Activated CD8-positive, alpha-beta memory T cell treated with anti-CD3 and anti-CD28 coated beads, Interleukin-2, amount 50 U/mL, for 48 hours (primary cell): ENCODE measurements at places on chromosomes 1 and 21.
A peak's percentile ranks its signal among the peaks of the same experiment; 100 is the strongest.

- DNase-seq: no peak
Measured at GRCh38 chr1:31243501-31244286, 4.0 kb upstream of the NKAIN1 start.

DNA sequence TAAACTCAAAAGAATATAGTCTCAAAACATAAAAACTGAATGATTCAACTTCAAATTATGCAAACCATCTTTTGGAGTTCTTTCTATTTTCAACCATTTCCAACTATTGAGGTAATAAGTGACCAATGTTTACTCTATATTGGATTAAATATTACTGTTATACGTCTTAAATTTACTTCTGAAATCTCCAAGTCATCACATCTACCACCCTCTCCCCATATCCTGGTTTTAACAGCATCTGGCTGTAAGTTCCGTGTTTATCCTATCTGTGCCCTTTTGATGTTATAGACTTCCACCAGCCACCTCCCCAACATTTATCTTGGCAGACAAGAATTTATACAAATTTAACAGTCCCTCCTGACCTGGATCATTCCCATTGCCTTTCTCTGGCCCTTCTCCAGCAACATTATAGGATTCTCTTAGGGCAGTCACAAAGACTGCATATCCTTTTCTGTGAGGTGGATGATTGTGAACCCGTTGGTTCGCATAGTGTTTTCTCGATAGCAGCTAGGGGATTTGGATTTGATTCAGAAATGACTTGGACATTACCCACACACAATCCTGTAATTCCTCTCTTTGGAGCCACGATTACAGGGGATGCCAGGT lies 313.4 kb upstream of the FMN2 start:
- DNase-seq: no peak

- DNase-seq: no peak
Measured at GRCh38 chr21:40618191-40618973, 228.6 kb downstream of the DSCAM start.

GRCh38 chr1:118913818-118914217 lies 74.3 kb downstream of the TBX15 start:
- DNase-seq: no peak

DNA sequence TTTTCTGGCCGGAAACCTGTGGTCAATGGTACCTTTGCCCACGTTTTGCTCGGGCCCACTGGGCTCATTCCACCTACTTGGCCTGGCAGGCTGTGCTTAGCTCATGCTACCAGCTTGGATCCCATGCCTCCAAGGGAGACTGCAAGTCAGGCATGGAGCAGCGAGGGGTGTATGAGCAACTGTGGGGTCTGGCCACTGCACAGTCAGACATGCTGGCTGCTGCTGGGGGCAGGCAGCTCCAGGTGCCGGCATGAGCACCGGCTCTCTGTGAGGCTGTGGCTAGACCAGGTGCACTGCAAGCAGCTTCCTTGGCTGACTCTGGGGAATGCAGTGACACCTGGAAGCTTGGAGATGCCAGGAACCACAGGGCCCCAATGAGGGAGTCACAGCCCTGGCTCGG lies 161.1 kb upstream of the DUSP10 start:
- DNase-seq: no peak

DNA sequence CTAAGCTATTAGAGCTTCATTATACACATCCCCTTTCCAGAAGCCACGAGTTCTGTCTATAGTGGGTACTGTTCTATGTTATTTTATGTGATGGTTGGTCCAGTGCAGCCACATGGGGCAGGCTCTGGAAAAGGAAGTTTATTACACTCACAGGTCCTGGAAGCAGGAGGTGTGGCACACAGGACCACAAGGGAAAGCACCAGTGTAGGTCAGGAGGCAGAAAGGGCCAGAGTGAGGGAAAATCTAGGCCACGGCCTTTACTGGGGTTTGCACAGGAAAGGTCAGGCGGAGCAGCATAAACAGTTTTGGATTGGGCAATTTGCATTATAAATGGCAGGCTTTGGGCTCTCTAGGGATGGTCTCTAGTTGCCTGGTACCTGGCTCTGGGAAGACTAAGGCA lies 21.8 kb upstream of the CNIH3 start:
- DNase-seq: no peak

DNA sequence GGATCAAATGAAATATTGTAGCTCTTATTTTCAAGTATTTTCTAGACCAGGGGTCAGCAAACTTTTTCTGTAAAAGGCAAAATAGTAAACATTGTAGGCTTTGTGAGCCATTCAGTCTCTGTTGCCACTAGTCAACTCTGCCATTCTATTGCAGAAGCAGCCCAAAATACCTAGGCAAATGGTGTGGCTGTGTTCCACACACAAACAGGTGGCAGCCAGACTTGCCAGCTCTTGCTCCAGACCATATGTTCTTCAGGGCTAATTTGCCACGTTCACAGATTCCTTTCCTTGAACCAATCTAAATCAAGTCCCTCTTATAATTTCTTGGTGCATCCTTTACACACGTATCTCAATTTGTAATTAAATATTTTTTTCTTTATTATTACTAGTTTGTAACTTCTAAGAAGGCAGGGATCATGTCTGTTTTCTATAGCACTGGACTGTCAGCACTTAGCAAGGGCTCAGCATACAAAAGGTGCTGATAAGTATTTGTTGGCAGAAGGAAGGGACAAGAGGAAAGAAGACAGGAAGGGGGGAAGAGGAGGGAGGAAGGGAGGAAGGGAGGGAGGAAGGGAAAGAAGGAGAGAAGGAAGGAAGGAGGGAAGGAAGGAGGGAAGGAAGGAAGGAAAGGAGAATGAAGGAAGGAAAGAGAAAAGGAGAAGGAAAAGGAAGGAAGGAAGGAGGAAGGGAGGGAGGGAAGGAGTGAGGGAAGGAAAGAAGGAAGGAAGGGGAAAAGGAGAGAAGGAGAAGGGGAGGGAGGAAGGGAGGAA lies 106.5 kb upstream of the EDEM3 start:
- DNase-seq: no peak

- DNase-seq: no peak
Measured at GRCh38 chr21:25361097-25361496, 246.2 kb downstream of the MRPL39 start.

- peak; percentile 82 for DNase-seq
Measured at GRCh38 chr1:226798427-226799411, 59.6 kb upstream of the ITPKB start.

DNA sequence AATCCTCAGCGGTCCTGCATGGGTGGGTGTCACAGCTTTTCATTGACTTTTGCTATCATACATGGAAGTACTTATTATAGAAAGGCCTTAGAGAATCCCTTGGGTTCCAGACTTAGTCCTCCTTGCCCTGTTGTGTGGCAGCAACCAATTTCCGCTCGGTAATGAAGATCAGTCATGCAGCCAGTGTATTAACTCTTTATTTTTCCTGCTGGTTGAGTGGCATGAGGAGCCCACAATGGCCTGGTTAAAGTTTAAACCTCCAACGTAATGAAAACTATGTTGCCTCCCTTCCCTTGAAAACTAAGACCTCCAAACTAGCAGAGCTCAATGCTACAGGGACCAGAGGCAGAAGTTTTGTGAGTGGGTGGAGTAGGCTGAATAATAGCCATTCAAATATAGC lies 20.0 kb downstream of the CITED4 start:
- no peak for DNase-seq

- DNase-seq: peak; percentile 58
Measured at GRCh38 chr1:183804916-183805841, at the start of gene RGL1. TSS of gene RGL1 (plus strand) at chr1:183805120. CDS start at chr1:183805298, 178 bp downstream.

DNA sequence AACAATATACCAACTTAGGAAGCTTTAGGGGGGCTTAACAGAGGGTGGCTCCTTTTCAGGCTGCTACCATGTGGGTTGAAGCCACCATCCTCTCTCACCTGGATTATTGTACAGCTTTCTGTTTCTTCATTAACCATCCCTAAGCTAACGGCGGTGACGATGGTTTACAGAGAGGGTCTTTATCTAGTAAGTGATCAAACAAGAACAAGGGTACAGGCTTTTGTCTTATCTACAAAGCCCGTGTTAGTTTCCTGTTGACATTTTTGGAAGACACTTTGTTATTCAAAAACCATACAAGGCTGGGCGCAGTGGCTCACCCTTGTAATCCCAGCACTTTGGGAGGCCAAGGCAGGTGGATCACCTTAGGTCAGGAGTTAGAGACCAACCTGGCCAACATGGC lies 20.4 kb downstream of the SLC25A33 start:
- no peak for DNase-seq

- DNase-seq: no peak
Measured at GRCh38 chr1:56898879-56899278, 44.3 kb downstream of the C8A start.

DNA sequence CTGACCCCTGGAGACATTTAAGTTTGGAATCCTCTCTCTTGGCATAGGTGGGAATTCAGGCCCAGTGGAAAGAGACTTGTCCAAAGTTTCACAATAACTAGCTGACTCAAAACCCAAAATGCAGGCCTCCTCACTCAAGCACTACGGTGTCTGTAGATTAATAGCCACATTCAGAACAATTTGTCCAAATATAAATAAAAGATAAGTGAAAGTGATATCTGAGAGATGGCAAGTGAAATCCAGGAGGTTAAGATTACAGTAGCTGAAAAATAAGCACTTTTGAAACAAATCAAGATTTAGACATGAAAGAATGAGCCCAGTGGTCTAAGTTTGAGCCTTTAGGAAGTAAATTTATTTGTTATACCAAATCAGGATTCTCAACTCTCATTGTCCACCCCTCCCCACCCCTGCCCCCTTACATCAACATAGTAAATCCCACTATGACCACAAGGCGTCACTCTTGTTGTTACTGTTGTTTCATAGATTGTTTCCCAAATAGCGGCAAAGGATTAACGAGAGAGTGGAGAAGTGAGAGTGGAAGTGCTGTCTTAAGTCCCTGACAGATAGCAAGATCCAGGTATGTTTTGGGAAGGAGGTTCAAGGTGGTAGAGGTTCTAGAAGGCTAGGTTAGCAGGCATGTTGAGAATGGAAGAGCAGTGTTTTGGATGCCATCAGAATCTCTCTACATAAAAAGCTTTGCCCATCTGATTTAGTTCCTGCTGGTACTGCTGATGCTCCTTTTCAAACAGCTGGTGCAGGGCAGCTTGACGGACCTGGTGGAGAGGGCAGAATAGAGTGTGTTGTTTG lies 7.1 kb upstream of the TPM3 start:
- no peak for DNase-seq

GRCh38 chr21:34970167-34970500 lies 79.0 kb downstream of the RUNX1 start:
- no peak for DNase-seq

DNA sequence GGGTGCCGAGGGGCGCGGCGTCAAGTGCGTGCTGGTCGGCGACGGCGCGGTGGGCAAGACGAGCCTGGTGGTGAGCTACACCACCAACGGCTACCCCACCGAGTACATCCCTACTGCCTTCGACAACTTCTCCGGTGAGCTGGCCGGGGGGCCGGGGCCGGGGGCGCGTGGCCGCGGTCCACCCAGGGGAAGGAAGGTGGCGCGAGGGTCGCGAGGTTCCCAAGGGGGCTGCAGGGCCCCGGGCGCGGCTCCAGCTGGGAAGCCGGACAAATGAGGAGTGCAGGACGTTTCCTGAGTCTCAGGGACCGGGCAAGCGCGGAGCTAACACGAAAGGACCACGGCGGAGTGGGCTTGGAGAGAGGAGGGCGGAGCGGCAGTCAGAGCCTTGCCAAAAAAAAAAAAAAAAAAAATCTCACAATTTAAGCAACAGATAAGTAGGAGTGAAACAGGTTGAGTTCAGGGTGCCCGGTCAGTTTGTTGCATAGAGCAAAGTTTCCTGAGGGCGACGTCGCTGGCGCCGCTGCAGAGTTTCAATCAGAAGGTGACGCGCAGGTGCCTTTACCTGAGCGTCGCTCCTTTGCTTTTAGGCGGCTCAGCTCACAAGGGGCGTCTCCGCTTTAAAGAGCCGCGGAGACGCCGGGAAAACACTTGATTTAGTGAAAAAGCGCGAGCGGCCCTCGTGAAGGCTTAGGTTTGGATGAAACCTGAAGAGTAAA lies 750 bp downstream of the RHOU start:
- no peak for DNase-seq

GRCh38 chr1:86289161-86289560 lies 107.0 kb downstream of the ODF2L start:
- no peak for DNase-seq

GRCh38 chr21:42468491-42469131 lies 27.4 kb downstream of the RSPH1 start:
- peak; percentile 35 for DNase-seq

GRCh38 chr1:211334986-211335385 lies 8.4 kb downstream of the TRAF5 start:
- peak; percentile 55 for DNase-seq

- DNase-seq: no peak
Measured at GRCh38 chr1:177925006-177925405, 44.9 kb downstream of the SEC16B start.

GRCh38 chr1:165907256-165907857 lies 79.9 kb downstream of the UCK2 start:
- DNase-seq: no peak

- no peak for DNase-seq
Measured at GRCh38 chr1:182556279-182556678, 32.8 kb downstream of the RNASEL start.

GRCh38 chr21:36860736-36861594 lies 105.5 kb downstream of the HLCS start:
- DNase-seq: no peak

DNA sequence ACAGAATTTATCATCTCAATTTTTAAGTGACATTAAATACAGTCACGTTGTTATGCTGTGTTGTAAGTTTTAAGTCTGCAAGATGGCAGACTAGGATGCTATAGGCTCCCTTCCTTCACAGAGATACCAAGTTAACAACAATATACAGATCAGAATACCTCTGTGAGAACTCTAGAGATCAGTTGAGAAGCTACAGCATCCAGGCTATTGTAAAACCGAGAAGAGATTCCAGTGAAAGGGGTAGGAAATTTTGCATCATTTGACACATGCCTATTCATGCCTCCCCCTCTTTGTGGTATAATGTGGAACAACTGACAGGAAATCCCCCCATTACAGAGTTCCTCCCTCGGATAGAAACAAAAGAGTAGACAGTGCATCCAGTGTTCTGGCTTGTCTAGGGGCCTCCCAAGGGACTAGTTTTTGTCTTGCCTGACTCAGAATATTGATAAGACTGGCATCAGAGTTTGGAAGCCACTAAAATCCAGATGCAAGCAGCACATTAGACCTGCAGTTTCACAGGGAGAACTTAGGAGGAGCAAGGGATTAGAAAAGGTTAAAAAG lies 80.6 kb downstream of the LBR start:
- no peak for DNase-seq

GRCh38 chr1:227949954-227950734 lies 2.4 kb upstream of the WNT9A start:
- peak; percentile 40 for DNase-seq

GRCh38 chr1:17281775-17282181 lies 26.2 kb upstream of the PADI4 start:
- DNase-seq: no peak
